Naive thymus-derived CD8-positive, alpha-beta T cell (primary cell): ENCODE measurements at places on chromosomes 4 and X.

GRCh38 chr4:151192556-151193235, 84.3 kb upstream of the PRSS48 start:
- DNase-seq, result no peak

- DNase-seq, result no peak
These were observed 14.3 kb downstream of the EPHA5 start for GRCh38 chr4:65656008-65656407.

DNA sequence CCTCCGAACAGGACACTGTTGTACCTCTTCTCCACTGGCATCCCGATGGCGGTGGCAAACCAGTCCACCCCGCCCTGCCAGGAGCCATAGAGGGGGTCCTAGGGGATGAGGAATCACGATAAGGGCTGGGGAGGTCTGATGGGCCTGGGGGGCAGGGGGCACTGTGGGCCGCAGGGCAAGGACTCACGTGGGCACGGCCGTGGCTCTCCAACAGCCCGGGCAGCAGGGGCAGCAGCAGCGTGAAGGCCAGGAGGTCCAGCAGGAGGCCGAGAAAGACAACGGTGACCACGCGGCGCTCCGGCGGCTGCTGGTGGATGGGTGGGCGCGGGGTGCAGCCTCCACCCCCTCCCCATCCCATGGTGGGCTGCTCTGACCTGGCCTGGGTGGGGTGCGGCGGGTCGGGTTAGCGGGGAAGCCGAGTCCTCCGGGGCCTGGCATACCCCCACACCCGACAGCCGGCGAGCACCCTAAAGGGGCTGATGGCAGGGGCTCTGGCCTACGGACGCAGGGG, 29.6 kb downstream of the NOP14 start:
- DNase-seq, result no peak

GRCh38 chrX:150225266-150225665, 137.9 kb upstream of the MAMLD1 start:
- no peak for DNase-seq

DNA sequence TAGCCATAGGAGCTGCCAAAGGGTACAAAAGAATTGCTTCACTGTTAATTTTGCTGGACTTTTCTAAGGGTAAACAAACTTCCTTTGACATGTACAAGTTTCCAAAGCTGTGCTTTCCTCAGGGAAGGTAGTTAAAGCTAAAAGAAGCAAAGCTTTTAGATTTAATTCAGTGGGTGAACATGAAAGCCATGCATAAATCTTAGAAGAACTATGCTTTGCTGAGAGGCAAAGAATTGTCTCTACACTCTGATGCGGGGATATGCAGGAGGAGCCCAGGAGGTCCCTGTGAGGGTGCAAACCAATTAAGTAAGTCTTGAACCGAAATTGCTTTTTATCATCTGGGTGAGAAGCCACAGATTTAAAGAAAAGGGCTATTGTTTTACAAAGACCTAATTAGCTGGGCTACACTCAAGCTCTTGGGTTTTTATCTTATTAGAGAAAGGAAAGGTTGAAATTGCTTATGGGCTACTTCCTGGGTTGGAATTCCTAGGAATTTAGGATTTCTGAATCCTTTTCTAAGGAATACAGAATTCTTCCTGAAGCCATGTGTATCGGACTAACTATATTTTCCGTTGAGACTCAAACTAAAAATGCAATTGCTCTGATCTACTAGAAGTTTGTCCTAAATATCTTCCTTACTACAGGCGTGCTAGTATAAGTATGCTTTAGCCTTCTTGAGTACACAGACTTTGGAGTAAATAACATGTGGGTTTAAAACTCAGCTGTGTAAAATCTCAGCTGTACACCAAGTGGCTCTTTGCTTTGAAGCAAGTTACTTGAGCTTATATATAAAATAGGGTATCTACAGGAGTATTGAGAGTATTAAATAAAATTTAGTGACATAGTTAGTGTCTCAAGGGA, 188.4 kb upstream of the ANK2 start:
- DNase-seq, result no peak

DNA sequence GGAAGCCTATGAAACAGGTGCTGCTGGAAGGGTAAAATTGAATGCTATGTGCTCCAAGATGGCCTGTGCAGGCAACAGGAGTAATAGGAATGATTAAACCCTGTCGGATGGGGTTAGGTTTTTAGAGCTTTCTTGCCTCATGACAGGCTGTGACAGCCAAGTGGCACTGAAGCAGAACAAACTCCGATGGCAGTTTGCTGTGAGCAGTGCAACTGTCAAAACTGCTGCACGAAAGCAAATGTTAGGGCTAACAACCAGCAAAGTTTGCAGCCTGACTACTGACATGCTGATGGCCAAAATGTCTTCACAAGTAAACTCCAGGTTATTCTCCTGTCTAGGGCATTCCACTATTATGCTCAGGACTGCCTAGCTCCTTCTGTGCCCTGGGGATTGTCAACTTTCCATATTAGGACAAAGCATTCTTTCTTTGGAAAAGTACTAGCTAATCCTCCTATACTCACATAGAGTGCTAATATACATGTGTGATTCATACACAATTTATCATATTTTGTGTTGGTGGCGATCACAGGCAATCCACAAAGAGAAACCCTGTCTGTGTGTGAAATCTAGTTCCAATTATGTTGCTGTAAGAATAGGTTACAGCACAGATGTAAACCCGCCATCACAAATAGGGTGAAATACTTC, 486.6 kb upstream of the TENM3 start:
- DNase-seq, result no peak

DNA sequence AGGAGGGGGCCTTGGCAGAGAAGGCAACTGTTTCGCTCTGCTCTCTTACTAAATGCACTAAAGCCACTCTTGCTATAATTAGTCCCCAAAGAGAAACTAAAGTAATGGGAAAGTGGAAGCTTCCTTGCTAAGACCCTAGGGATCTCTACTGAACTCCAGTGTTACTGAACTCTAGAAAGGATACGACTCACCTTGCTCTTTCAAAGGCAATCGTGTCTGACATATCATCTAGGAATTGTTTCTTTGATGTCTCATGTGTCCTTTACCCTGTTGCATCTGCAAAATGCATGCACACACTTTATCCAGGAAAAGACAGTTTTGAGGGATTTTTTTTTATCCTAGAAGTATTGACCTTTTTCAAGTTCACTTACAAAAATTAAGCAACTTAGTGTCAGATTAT, 148.1 kb upstream of the FAM9B start:
- no peak for DNase-seq

- no peak for DNase-seq
These were observed 535.7 kb upstream of the INTU start for GRCh38 chr4:127097061-127097460.
